ENCODE measurements at places on chromosomes 4 and X.

GRCh38 chr4:40414673-40415072 lies 79.5 kb downstream of the CHRNA9 start:
- no peak for DNase-seq

GRCh38 chr4:763922-764321 lies 58.3 kb downstream of the PCGF3 start:
- DNase-seq, result no peak

DNA sequence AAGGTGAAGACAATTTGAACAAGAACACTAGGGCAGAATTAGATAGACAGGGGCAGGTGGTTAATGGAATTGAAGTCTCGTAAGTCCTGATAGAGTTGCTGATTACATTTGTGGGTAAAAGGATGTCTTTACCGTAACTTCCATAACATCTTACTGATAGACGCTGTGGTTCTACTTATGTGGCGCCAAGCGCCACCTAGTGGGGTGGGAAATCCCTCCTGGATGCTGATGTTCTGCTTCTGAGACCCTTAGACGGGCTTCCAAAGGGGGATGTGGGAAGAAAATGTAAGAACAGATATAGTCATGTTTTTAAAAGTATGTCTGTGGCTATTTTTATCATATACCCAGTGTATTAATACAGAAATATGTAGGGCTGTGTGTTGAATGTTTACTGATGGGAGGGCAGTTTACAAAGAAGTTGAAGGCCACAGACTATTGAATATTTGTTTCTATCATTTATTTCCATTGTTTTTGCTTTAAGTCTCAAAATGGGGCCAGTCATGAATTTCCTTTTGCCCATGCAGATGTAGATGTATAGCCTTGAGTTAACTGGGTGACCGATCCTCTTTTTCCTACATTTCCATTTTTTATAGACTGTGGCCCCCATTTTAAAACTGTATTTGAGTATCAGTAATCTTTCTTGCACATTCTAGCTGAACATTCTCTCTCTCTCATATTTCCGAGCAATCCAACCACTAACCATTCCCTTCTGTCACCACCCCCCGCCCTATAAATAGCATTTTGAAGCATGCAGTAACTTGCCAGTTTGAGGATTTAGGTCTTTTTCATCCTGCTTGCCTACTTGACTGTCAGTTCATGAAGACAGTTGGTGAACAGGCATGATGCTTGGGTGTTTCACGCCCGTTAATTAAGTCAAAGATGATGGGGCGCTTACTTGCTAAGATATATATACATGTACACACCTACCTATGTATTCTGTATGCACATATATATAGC lies 12.1 kb upstream of the TLR8 start:
- DNase-seq, result peak; percentile 20

DNA sequence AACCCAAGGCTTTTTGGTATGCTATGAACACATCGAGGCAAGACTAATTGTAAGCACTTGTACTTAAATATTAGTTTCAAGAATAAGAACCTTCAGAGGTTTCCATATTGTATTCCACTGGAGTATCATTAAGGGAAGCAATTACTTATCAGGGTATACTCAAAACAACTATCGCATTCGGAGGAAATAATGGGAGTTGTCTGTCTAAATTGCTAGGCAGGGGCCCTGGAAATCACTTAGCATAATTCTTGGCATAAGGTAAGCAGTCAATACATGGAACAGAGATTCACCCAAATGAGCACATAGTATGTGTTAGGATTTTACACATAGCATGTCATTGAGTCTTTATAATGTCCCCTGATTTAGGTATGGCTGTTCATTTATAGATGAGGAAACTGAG lies 249.4 kb downstream of the DHX15 start:
- DNase-seq, result no peak

GRCh38 chr4:123064390-123064789 lies 142.0 kb upstream of the NUDT6 start:
- DNase-seq, result no peak

DNA sequence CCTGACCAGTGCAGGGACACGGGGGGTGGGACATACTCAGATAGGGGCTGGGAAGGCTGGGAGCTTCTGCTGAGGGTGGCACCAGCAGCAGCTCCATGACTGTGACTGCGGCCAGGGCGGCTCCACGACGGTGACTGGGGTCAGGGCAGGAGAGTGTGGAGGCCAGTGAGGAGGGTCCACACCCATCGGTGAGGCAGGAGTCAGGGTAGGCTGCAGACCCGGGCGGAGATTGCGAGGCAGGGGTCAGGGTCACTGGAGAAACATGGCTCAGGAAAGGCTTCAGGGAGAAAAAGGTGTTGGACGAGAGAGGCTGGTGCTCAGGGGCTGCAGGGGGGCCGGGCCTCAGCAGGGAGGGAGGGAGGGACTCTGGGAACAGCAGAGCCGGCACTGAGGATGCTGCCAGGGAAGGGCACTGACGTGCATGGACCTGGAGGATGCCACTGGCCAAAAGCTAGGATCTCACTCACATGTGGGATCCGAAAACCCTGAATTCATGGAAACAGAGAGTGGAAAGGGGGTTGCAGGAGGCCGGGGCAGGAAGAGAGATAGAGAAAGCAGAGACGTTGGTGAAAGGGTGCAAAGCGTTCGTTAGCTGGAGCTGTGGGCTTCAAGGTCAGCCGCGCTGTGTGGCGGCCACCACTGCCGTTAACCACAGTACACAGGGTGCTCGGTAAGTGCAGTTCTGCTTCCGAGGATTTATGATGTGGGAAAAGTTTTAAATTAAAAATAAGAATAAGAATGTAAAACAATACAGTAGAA lies 22.0 kb downstream of the ATP5ME start:
- DNase-seq, result no peak

All from activated T-helper 2 cell treated with anti-CD3 and anti-CD28 coated beads, Interferon-gamma antibody, Interleukin-2, Interleukin-4, amounts not matched to agents 10 μg/mL and 5 μg/mL and 100 μg/mL, durations not matched to agents 14 hours and 24 hours and 36 hours (primary cell).